ENCODE measurements at places on chromosomes 7 and 10.

DNA sequence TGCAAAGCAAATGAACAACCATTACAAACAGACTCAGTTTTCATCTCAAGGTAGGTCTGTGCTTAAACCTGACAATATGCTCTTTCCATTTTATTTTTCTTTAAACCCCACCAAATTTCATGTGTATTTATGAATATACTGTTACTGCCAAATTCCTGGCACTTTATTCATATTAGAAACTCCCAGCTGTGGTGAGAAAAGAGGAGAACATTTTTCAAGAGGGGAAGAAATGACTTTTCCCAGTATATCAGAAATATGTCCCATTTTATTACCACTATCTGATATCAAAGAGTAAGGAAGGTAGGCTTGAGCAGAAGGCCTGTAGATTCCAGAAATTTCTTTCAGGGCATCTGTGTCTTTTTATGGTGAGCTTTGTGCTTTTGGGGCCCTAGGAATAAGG, 189.6 kb downstream of the ADAM12 start:
- no peak for DNase-seq

GRCh38 chr7:111357691-111358090, 204.6 kb downstream of the IMMP2L start:
- no peak for DNase-seq

DNA sequence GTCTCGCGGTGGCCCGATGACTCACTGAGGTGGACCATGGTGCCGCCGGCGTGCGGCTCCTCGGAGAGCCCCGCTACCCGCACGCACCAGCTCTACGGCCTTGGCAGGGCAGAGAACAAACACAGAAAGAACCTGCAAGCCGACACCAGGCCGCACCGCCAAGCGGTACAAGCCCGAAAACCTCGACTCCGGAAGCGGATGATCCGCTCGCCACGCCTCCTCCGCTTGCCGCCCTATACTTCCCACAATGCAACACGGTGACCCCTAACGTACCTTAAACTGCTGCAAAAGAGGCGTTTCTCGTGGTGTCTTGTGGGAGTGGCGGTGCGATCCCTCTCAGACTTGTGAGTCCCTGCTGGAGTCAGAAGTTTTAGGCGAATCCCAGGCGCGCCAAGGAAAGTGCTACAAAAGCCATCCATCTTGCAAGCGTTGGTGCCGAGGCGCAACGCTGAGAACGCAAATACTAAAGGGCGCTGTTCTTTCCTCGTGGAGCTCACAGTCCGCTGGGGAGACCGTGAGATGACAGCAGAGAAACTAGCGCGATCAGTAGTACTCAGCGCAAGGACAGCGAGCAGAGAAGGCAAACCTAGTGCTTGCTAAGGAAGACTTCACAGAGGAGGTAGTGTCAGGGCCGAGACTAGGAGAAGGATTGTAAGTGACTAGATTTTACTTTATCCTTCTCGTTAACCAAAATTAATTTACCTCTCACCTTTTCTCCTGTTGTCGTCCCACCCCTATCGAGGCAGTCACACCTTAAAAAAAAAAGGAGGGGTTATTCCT, at the start of gene MRPS16:
Gene MRPS16 (minus strand): TSS at position 200 of the 780 bp plus-strand sequence. CDS start 162 bp downstream, at position 38.
- peak; percentile 75 for DNase-seq

DNA sequence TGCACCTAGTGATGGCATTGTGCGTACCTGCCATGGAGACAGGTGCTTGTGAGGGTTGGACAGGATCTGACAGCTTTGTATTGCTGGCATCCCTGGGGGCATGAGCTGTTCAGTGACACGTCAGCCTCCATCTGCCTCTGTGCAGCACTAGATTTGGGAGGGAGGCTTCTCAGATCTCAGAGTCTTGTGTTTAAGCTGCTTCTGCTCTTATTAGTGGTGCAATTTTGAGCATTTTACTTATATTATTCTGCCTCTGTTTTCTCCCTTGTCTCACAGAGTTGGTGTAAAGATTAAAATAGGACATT, 5.1 kb downstream of the ARHGAP22 start:
- no peak for DNase-seq

- no peak for DNase-seq
Observed at GRCh38 chr7:85289279-85289678, 102.4 kb upstream of the SEMA3D start.

- DNase-seq = no peak
Observed at GRCh38 chr7:17663061-17663675, 277.1 kb downstream of the SNX13 start.

GRCh38 chr7:33422141-33422540, 292.8 kb downstream of the BBS9 start:
- no peak for DNase-seq

DNA sequence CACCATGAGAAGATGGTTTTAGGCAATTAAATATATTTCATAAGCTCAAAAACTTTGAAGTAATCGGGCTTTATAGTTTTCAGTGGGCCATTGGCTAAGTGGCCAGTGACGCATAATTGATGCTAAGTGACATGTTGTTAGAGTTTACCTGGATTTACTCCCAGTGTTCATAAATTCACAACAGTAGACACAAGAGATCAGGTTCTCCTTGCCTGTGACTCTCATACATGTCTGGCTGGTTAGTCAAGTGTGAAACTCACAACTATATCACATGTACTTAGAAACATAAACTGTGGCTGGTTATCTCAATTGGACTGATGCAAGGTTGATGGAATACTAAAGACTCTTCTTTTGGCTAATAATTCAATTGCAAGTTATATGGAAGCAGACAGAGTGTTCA, 26.2 kb downstream of the ASB15 start:
- DNase-seq = no peak

DNA sequence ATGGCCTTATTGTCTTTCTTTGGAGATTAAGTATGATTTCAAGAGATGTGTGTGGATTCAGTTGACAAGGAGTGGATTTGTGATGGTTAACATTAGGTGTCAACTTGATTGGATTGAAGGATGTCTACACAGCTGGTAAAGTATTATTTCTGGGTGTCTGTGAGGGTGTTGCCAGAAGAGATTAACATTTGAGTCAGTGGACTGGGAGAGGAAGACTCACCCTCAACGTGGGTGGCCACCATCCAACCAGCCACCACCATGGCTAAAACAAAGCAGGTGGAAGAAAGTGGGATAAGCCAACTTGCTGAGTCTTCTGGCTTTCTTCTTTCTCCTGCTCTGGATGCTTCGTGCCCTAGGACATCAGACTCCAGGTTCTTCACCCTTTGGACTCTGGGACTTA, 76.1 kb downstream of the GPR37 start:
- no peak for DNase-seq

GRCh38 chr7:117672453-117672852, 192.6 kb downstream of the CFTR start:
- DNase-seq = no peak

GRCh38 chr10:46557319-46558121, 1.1 kb upstream of the GPRIN2 start:
- no peak for DNase-seq

DNA sequence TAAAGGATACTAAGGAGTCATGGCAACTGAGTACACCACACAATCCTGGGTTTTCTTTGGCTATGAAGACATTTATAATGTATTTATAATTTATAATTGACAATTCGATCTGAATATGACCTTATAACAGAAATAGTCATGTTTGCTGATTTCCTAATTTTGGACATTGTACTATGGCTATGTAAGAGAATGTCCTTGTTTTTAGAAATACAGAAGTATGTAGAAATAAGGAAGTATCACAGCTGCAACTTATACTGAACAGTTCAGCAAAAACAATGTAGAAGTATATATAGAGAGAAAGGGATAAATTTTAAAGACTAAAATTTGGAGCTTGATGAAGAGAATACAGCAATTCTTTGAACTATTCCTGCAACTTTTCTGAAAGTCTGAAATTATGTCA, 32.6 kb downstream of the PRLHR start:
- no peak for DNase-seq

DNA sequence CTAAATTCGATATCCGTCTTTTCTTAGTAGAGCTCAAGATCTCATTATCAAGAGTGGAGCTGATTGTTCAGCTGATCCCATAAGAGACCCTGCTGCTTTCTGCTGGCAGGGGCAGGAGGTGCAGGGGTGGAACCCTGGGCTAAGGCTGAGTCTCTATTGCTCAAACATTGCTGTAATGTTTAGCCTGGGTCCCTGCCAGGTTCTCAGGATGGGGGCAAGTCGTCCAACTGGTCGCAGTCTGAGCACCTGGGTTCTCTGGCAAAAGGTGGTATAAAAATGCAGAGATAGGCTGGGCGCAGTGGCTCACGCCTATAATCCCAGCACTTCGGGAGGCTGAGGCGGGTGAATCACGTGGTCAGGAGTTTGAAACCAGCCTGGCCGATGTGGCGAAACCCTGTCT, 62.0 kb upstream of the NRBF2 start:
- DNase-seq = no peak

- no peak for DNase-seq
Observed at GRCh38 chr10:69874449-69874848, 72.7 kb downstream of the COL13A1 start.

- no peak for DNase-seq
Observed at GRCh38 chr10:44373341-44373995, 11.4 kb downstream of the CXCL12 start.

- DNase-seq = no peak
Observed at GRCh38 chr7:24501443-24502134, 71.7 kb upstream of the PALS2 start.

GRCh38 chr10:50653142-50653541, 29.4 kb upstream of the SGMS1 start:
- no peak for DNase-seq

DNA sequence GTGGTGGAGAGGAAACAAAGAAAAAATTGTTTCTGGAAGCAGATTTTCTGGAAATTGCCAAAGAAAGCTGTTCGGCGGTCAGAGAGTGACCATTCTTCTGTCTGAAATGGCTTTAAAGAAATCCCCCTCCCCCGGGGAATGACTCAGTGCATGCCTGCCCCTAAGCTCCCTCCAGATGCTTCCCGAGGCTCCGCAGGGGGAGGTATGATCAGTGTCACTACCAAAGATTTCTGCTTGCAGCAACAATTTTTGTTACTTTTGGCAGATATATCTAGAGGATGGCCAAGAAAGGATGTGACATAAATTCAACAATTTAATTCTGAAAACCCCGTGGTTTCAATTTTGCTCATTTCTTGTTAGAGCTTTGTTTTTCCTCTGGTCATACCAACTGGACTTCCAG, 163.9 kb downstream of the JCAD start:
- DNase-seq = no peak

DNA sequence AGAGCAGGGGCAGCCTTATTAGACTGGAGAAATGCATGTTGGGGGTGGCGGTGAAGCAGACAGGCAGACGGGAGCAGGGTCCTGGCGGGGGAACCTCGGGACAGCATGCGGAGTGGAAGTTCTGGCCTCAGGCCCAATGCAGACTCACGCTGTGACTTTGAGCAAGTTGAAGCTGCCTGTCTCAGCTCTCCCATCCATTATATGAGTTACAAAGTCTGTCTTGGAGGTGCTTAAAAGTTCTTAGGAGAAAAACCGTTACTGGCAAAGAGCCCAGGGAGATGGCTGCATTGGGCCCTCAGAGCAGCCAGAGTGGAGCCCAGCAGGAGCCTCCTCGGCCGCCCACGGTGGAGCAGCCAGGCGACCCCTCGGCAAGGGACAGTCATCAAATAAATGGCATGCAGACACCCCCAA, 509.5 kb downstream of the PLXNA4 start:
- no peak for DNase-seq

DNA sequence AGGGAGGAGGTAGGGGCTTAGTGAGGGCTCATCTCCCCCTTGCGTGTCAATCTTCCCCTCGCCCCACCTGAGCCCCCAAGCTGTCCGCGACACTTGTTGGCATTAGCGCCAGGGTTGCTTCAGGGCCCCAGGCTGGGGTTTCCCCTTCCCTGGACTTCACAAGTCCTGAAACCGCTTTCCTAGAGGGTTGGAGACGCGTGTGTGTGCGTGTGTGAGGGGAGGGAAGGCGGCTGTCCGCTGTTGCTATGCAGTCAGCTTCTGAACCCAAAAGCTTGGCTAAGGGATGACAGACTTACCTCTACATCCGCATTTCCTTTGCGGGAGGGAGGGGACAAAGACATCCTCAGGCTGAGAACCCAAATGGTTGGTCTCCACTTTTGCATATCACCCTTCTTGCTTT, 803 bp downstream of the GOLGA7B start:
- DNase-seq = no peak

- no peak for DNase-seq
Observed at GRCh38 chr10:60286559-60286958, 103.1 kb downstream of the ANK3 start.

- DNase-seq = no peak
Observed at GRCh38 chr7:3949242-3949640, 648.2 kb downstream of the SDK1 start.

DNA sequence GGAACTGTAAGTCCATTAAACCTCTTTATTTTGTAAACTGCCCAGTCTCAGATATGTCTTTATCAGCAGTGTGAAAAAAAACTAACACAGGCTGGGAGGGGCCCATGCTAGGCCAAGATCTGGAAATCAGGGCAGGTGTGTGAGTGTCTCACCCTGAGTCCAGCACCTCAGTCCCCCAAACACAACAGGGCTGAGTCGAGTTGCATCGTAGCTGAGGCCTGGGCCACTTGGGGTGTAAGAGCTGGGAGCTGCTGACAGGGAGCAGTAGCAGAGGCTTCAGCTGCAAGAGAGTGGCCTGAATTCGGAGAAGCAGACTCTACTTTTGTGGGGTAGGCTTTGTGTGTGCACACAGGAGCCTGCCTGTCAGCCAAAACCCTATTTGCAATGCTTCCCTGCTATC, 553.1 kb downstream of the PTPRN2 start:
- DNase-seq = no peak

GRCh38 chr7:30969604-30969970, 5.8 kb downstream of the GHRHR start:
- DNase-seq = no peak

DNA sequence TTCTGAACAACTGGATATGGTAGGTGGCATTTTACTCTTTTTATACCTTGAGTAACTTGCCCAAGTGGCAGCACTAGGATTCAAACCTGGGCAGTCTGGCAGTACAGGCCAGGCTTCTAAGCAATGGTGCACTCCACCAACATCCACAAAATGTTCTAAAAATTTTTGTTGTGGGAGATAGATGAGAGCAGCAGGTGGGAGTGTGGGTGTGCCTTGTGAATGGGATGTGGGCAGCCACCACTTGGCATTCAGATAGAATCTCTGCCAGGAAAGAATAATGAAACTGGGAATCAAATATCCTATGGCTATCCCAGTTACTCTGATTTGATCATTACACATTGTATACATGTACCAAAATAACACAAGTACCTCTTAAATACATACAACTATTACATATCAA, 810.7 kb downstream of the MAGI2 start:
- DNase-seq = no peak

GRCh38 chr10:28678687-28679457, 1.6 kb downstream of the BAMBI start:
- no peak for DNase-seq

DNA sequence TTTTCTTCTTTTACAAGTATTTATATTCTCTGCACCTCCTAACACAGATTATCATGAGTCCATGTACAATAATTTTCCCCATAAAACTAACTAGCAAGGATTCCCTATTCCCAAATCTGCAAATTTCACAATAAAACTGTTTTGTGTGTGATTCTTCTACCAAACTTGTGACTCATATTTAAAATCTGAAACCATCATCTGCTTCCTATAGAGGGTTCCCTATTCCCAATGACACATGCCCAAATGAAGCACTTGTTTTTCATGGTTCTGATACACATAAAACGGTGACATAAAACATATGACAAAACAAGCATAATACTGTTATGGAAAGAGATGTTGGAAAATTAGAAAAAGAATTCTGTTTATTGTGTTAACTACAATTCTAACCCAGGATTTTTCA, 657.6 kb downstream of the PARD3 start:
- no peak for DNase-seq
